Mesendoderm (in vitro differentiated cells): ENCODE measurements at places on chromosomes 11 and 22.

- DNase-seq, result no peak
These were observed 33.7 kb upstream of the LINC01488 start for GRCh38 chr11:69447786-69448185.

GRCh38 chr11:7672276-7672959, 882 bp downstream of the CYB5R2 start:
- DNase-seq, result no peak

GRCh38 chr22:39209756-39210155, 35.0 kb downstream of the PDGFB start:
- DNase-seq, result no peak

DNA sequence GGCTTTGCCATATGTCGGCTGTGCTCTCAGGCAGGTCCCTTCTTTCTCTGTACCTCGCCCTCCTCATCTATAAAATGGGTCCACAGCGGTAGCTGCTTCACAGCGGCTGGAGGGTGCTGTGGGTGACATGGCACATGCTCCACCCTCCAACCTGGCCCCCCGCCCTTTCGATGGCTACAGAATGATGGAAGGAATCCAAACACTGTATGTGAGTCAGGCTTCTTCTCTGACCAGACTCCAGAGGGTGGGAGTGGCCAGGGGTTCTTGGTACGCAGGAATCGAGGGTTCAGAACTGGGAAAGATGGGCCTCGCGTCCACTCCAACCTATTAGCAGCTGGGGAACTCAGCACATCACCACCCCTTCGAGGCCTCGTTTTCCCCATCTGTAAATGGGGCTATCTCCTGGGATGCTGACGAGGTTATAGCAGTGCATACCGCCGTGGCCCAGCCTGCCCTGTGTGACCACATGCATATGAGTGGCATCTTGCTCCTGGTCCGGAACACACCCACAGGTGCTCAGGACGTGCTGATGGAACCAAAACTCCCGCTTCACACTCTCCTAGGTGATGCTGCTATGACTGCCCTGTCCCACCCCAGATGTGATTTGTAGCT, 26.4 kb downstream of the MN1 start:
- DNase-seq, result no peak

DNA sequence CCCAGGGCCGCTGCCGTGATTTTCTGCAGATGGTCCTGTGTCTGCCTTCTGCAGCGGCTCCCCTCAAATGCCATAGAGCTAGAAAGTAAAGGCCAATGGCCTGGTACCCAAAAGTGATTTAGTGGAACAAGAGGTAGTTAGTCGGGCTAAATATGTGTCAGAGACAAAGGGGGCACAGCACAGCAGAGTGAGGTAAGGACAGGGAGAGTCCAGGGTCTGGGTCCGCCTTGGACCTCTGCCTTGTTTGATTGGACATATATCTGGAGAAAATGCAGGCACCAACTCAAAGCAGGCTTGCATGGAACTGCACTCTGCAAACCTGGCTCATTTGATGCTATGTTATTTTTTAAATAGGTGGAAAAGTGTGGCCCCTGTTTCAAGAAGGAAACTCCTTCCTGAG, 249.6 kb upstream of the B3GAT1 start:
- DNase-seq, result no peak

- peak; percentile 32 for DNase-seq
These were observed 96.9 kb downstream of the CNTN5 start for GRCh38 chr11:99117603-99118002.

GRCh38 chr11:47306484-47306844, 36.5 kb downstream of the MADD start:
- no peak for DNase-seq

- no peak for DNase-seq
These were observed 65.1 kb upstream of the FGF3 start for GRCh38 chr11:69884286-69884685.

- DNase-seq, result no peak
These were observed 236.3 kb downstream of the CADM1 start for GRCh38 chr11:115267871-115268270.

DNA sequence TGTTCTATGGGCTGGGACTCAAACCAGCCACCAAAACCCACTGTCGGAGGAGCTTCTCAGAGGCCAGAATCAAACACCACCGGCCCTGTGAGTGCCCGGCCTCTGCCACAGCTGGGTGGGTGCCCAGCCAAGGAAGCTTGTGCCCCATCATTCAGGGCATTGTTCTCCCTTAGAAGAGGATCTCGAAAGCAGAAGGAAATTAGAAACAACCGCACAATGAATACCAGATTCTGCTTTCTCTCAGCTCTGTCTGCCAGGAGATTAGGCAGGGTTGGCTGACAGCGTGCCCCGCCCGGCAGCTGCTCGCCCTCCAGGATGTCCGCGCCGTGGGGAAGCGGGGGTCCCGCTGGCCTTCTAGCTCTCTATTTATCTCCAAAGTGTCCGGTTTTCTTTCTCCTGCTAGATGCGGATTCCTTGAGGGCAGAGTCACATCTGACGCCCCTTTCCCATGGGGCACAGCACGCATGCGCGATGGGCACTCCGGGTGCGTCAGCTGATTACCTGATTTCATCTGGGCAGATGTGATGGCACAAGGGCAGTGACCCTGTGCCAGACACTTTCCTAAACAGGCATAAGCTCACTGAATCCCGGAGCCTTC, 25.5 kb downstream of the SCGB1A1 start:
- DNase-seq, result peak; percentile 76

- DNase-seq, result peak; percentile 23
These were observed 860.7 kb upstream of the CCDC90B start for GRCh38 chr11:84146826-84147225.

DNA sequence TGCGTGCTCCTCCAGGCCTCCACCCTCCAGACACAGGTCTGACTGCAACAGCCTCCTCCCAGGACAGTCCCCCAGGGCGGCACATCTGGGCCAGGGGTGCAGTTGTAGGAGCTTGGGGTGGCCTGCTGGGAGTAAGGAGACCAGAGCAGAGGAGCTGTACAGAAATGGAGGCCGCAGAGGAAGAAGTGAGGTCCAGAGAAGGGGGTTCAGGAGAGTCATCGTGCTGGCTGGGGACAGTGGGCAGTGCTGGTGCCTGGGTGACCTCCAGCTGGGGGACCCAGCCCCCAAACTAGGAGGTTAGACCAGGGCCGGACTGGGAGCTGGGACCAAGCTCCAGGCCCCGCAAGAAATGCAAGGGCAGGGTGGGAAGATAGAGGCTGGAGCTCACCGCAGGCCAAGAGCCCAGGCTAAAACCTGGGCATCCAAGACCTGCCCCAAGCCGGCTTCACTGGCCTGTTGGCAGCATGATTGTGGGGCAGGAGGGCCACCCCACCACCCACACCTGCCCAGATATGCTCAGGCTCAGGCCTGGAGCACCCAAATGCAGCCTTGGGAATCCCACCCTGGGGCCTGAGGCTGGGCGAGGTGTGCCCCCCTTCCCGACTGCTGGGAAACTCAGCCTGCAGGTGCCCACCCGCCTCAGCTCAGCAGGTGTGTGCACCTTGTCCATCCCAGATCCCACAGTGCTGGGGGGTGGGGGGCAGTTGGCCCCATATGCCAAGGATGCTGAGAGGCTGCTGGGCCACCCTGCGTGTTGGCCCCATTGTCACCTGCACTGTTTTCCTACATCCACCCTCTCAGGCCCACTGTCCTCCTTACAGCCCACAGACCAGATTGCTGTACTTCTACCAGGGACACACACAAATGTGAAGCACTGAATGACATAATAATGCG, 96.9 kb downstream of the MORC2 start:
- no peak for DNase-seq

- peak; percentile 76 for DNase-seq
These were observed 942.3 kb downstream of the NTM start for GRCh38 chr11:132312701-132313111.

GRCh38 chr11:12053606-12054361, 45.4 kb upstream of the DKK3 start:
- DNase-seq, result no peak

DNA sequence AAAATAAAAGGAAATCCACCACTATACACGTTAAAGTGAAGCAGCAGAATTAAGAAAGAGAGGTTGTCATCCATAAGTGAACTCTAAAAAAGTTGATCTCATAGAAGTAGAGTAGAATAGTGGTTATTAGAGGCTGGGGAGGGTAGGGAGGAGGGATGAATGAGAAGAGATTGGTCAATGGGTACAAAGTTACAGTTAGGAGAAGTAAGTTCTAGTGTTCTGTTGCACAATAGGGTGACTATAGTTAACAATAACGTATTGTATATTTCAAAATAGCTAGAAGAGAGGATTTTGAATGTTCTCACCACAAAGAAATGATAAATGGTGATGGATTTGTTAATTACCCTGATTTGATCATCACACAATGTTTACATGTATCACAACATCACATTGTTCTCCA, 72.0 kb downstream of the CD82 start:
- no peak for DNase-seq

DNA sequence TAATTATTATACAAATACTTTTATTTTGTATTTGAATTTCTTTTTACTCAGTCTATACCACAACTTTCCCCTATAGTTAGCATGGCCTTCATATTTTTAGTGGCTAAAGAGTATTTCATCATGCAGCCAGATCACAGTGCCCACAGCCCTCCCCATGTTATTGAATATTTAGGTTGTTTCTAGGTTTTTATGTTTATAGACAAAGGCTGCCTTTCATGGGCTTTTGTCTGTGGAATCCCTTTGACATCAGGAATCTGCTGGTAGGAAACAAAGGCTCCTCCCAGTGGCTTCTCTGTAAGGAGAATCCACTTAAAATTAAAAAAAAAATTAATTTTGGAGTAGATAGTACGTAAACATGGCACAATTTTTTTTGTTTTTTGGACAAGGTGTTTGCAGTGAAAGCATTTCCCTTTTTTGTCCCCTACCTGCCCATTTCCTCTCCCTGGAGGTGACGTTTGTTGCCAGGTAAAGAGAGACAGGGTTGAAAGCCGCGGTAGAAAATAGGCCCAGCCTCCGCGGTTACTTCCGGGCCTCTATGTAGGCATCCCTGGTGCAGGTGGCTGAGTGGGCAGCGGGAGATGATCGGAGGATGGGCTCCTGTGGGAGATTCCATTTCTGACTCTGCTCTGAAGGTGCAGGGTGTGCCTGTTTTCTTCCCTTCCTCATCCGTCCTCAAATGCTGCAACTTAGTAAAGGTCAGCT, 82.2 kb upstream of the OR4B1 start:
- no peak for DNase-seq

GRCh38 chr11:35529971-35530495, 4.6 kb upstream of the PAMR1 start:
- DNase-seq, result peak; percentile 72

DNA sequence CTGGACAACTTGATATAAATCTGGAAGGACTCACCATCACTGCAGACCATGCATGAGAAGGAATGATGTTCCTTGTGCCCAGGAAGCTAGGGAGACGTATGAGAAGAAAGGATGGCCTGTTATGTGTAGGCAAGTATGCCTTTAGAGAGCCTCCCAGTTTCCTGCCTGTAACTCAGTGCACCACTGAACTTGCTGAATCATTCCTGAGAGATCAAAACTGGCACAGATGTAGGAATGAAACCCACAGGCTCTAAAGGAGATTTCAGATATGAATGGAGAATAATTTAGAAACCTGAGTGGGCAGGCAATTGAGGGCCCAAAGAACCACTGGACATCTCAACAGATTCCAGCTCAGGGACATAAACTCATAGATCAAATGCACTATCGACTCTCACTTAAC, 38.4 kb upstream of the PRSS23 start:
- DNase-seq, result no peak

GRCh38 chr11:85531191-85531897, 95.8 kb downstream of the DLG2 start:
- DNase-seq, result peak; percentile 19

DNA sequence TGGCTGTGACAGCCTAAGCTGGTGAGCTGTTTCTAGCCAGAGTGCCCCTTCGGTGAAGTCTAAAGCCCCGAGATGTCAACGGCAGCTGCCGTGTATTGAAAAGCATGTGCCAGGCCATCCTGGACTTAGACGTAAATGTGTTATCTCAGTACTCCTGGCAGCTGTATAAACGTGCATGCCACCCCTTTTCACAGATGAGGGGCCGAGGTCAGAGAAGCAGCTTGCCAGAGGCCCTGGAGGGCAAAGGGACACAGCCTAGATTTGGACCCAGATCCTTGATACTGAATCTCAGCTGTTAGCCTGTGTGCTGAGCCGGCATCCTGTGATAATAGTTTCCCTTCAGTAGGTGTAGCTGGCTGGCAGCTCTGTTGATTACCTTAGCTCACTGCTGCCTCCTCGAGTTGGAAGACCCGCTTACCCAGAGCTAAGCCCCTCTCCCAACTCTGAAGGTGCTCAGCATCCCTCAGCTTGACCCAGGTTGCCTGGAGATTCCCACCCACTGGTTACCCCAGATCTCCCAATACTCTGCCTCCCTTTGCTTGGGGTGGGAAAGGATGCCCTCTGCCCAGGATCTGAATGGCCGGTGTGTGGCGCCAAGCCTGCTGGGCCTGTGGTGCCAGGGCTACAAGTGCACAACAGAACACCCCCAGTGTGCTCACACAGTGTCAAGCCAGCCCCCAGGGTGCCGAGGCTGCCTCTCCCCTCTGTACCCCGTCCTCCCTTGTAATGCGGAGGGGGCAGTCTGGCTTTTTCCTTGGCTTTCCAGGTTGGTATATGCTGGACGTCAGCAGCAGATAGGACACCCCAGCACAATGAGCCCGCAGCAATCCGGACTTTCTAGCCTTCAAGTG, 59.8 kb upstream of the WNT7B start:
- DNase-seq, result peak; percentile 83

DNA sequence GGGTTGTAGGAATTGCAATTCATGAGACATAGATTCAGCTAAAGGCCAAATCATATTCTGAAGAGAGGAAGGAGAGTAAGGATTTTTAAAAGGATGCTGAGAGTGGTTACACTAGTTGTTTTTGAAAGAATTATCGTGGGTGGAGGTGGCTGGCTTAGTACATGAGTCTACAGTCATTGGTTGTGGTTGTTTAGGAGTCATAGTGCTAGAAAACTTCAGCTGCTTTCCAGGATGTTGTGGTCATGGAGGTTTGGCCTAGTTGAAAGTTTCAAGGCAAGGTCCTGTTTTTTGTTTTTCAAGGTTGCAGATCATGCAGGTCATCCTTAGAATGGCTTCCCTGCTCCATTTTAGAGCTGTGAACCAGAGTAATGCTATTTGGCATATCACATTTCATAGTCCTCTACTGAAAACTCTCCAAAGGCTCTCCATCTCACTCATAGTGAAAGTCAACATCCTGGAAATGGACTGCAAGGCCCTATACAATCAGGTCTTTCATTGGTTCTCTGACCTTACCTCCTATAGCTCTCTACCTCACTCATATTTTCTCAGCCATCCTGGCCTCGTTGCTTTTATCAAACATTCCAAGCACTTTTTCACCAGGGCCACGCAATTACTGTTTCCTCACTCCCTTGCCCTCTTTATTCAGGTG, 26.1 kb upstream of the ZBTB44 start:
- no peak for DNase-seq

DNA sequence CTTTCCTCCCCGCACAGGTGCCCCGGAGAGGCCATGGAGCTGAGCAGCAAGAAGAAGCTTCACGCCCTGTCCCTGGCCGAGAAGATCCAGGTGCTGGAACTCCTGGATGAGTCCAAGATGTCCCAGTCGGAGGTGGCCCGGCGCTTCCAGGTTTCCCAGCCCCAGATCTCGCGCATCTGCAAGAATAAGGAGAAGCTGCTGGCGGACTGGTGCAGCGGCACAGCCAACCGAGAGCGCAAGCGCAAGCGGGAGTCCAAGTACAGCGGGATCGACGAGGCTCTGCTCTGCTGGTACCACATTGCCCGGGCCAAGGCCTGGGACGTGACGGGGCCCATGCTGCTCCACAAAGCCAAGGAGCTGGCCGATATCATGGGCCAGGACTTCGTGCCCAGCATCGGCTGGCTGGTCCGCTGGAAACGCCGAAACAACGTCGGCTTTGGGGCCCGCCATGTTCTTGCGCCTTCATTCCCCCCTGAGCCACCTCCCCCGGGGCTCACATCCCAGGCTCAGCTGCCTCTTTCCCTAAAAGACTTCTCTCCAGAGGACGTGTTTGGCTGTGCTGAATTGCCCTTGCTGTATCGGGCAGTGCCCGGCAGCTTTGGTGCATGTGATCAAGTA, 1.3 kb downstream of the TIGD3 start:
- DNase-seq, result peak; percentile 37
